ENCODE measurements at places on chromosomes 5 and 9.

GRCh38 chr5:3512361-3513095, 83.1 kb upstream of the IRX1 start:
- no peak for DNase-seq

GRCh38 chr5:87195104-87195591, 72.5 kb upstream of the RASA1 start:
- DNase-seq = no peak

DNA sequence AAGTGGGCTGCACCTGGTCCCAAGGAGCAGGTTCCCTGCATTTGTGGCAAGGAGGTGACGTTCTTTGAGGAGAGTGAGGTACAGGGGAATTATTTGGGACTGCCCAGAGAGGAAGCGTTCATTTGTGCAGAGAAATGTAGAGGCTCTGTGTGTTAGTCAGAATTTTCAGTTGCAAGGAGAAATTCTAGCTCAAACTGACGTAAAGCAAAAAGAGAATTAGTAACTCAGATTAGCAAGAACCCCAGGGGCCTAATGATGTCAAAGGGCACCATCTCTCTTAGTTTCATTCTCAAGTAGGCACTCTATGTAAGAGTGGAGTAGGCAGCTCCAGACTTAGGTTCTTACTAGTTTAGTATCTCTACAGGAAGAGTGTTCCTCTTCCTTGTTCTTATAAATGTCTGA, 2.4 kb upstream of the TXN start:
- DNase-seq = no peak

GRCh38 chr5:152631221-152631620, 226.1 kb upstream of the NMUR2 start:
- no peak for DNase-seq
